8988T (cell line): ENCODE measurements at places on chromosomes 7 and 10.

DNA sequence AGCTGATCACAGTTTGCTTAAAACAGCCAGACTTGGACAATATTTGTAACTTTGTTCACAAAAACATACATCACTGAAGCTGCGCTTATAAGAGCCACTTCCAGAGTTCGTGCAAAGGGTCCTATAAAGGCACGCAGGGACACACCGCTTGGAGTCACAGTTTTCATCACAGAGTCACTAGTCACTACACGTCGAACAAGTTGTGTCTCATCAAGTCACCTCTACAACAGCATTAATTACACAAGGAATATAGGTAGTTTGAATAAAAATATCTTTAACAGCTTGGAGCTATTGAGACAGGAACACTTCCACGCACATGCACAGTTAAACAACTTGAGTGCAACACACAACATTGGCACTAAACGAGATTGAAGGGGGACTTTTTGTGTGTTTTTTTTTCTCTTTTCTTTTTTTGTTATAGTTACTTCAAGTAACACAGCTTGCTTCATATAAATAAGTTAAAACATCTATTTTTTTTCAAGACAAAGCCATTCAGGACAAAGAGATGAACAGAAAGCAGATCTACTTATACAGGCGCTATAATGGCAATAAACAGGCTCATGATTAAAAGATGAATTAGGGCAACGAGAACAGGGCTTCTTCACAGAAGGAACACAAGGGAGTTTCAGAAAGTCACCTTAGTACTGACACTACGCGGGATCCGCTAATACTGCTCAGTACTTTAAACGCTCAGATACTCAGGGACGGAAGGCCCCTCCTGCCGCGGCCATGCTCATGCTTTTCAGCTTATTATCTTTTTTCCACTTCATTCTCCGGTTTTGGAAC, 2.2 kb downstream of the HOXA5 start:
- DNase-seq: no peak

- DNase-seq: no peak
Measured at GRCh38 chr7:6161463-6162330, 110.7 kb downstream of the CYTH3 start.

DNA sequence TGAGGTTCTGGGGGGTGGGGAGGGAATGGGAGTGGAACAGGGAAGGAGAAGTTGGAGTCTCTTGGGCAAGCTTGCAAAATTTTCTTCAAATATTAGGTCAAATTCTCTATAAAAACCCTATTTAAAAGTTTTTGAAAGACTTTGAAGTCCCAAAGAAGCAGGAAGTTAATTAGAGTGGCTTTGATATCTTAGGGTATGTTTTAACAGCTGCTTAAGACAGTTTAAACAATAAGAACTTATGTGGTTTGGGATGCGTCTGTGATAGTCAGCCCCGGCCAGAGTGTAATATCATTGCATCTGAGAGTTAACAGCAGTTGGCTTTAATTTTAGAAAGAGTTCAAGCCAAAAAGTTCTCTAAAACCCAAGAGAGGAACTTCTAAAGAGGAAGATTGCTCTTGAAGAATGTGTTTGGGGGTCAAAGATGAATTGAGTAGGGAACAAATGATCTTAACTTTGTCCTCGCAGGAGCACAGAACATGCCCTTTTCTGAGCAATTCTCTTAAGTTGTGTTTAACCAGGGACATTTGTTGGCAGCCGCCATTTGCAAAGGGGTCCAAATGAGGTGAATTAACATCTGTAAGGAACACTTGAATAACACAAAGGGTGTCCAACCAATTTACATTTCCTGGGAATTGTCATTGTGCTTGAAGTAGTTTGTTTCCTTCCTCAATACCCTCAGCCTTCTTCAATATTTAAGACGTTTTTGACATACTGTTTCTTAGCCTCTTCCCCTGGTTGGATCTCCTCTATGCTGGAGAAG, 182.4 kb downstream of the PTEN start:
- no peak for DNase-seq

DNA sequence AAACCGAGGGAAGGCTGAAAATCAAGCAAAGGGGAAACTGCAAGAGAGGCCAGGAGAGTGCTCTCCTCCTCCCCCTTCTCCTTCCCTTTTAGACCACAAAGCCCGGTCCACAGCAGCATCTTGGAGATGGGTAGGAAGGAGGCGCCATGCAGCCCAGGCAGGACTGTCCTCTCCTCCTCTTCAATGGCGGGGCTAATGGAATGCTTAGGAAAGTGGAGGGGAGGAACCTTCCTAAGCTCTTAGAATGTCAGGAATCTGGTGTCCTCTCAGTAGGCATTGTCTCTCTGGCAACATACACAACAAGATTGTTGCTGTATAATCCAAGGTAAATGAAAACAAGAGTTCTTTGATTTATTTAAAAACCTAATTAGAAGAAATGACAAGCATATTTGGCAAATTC, 185.1 kb downstream of the DGKI start:
- DNase-seq: no peak

- DNase-seq: no peak
Measured at GRCh38 chr7:122485856-122486255, 181.3 kb upstream of the FEZF1 start.

- DNase-seq: no peak
Measured at GRCh38 chr10:24883176-24883575, 69.2 kb downstream of the PRTFDC1 start.

DNA sequence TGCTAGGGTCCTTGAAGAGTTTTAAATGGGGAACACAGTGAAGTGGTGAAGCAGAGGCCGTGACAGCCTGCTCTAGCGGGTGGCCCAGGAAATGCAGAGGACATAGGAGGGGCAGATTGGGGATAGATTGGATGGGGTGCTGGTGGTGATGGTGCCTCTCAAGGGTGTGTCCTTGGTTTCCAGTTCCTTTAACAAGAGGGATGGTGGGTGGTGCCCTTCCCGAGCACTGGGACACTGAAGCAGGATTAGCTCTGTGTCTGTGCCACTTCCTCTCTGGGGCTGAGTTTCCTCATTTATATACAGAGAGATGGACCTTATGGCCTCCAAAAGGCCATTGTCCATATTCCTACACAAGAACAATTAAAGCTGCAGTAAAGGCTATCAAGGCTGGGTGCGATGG, 285.5 kb downstream of the TCF7L2 start:
- DNase-seq: no peak

DNA sequence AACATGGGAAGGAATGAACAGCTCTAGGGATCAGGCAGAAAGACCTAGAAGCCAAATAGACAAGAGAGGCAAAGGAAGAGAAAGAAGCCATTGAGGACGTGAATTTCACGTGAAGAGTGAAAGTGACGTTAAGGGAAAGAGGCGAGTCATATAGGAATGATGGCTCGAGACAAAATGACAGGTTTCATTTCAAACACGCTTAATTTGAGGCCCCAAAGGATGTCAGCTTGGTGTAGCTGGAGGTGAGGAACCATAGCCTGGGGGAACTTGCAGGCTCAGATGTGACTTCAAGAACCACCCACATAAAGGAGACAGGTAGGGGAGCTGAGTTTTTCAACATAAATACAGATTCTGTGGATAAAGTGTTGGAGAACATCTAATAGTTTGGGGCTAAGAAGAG, 84.3 kb upstream of the ATP6V0A4 start:
- no peak for DNase-seq

DNA sequence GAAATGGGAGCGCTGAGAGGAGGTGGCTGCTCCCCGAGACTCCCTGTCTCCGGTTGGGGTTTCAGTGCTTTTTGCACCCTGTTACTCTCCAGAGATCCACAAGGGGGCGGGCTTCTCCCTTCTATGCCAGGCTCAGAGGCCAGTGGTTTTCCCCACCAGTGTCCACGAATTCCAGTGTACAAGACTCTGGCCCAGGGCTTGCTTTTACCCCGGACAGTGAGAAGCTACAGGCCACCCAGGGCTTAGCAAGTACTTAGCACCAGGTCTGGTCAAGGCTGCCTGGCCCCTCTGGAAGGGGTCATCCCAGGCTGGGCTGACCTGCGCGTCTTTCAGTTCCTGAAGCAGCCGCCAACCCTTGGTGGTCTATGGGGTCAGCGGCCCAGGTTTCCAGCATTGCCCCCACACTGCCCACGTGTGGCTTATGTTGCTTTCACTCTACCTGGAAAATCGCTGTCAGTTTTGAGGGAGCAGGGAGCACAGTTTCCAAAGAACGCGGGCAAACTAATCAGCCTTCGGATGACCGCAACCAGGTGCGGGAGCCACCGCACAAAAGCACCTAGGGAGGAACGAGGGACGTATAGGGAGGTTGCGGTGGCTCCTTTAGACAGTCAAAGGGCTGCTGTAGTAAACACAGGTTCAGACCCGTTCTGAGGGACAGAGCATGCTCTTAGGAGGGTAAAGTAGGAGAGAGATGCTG, 6.8 kb downstream of the CYP26A1 start:
- DNase-seq: no peak
